ENCODE measurements at places on chromosomes 12 and 14. TPM values are rescaled to one million over a fixed set of nuclear protein-coding genes. Genes with fewer than 3 reads are reported as not detected.

DNA sequence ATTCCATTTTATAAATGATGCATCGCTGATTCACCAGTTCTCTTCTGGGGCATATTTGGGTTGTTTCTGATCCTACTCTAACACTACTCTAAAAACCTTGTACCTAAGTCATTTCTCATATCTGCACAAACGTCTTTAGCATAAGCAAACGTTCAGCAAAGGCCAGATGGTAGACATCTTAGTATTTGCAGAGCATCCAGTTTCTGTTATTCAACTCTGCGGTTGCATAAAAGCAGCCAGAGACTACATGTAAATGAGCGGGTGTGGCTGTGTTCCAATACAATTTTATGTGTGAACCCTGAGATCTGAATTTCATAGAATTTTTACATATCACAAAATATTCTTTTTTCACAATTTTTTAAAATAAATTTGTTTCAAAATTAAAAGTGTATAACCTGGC, 22.8 kb upstream of the MMP17 start:
- H3K27ac ChIP-seq: no peak overlapping the region
- H3K4me1 ChIP-seq: no peaks in the 10 kb centered on the region
- H3K27me3 ChIP-seq: no peaks in the 10 kb centered on the region
- no peaks in the 10 kb centered on the region for H3K36me3 ChIP-seq
- DNase-seq: no peak

DNA sequence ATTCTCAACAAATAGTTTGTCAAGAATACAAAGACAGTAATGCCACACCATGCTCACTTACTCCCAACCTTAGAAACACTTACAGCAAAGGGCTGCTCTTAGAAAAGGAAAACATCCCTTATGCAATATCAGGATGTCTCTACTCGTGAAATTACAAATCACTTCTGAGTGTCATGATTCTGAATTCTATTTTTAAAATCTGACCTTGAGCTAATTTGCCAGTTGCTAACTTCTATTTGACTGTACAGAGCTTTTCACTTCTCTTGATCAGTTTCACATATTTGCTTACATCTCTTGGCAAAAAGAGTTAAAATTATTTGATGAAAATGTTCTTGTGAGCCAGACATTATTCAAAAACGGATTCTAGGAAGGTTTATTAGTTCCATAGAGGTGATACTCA, 136.7 kb upstream of the SLC35F4 start:
- no peak overlapping the region for H3K4me3 ChIP-seq
- H3K36me3 ChIP-seq: no peaks in the 10 kb centered on the region
- DNase-seq: no peak

DNA sequence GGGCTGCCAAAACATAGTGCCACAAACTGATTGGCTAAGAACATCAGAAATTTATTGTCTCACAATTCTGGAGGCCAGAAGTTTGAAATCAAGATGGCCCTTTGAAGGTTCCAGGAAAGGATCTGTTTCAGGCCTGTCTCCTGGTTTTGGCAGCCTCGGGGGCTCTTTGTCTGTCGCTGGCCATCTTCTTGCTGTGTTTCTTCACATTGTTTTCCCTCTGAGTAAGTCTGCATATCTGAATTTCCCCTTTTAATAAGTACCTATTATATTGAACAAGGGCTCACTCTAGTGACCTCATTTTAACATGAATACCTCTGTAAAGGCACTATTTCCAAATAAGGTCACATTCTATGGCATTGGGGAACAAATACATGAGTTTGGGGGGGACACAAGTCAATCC, 467.1 kb upstream of the MGAT4C start:
- no peak overlapping the region for H3K27ac ChIP-seq
- H3K27me3 ChIP-seq: no peaks in the 10 kb centered on the region
- no peak for DNase-seq
- no peak overlapping the region for H3K4me3 ChIP-seq
- H3K4me1 ChIP-seq: no peaks in the 10 kb centered on the region

DNA sequence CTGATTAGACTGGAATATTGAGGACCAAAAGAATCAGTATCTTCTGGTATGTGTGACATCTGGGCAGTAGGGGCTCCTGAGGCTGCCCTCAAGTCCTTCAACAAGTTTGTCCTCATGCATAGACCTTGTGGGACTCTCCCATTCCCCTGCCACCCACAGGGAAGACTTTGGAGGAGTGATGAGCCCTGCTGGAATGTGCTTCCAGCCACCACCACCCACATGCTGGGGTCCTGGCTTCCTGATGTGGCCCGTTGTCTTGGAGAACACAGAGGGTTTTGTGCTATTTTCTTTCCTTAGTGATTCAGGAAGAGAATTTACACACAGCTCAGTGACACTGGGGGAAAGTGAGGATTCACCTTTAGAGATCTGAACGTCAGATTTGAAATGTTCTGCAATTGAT, 29.2 kb upstream of the SEL1L start:
- DNase-seq: no peak
- H3K4me3 ChIP-seq: no peak overlapping the region
- H3K27ac ChIP-seq: no peak overlapping the region
- H3K4me1 ChIP-seq: no peaks in the 10 kb centered on the region
- H3K27me3 ChIP-seq: no peaks in the 10 kb centered on the region
- no peaks in the 10 kb centered on the region for H3K36me3 ChIP-seq

DNA sequence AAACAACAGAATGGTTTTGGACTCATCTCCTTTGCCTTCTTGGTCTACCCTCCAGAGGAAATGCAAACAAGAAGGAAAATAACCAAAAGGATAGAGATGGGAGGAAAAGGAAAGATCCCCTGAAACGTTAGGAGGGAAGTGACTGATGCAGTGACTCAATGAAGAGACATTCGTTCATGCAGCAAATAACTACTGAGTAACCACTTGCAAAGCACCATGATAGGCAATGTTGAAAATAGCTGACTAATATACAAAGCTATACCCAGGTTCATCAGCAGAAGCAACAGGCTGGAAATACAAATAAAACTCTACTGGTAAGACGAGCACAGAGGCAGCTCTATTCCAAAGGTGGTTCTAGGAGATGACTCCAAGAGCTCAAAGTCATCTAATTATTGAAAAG, 41.8 kb downstream of the R3HDM2 start:
- no peak overlapping the region for H3K27ac ChIP-seq
- H3K4me3 ChIP-seq: no peak overlapping the region
- H3K36me3 ChIP-seq: no peaks in the 10 kb centered on the region

- H3K27me3 ChIP-seq: no peaks in the 10 kb centered on the region
- no peaks in the 10 kb centered on the region for H3K36me3 ChIP-seq
- H3K4me1 ChIP-seq: no peaks in the 10 kb centered on the region
- no peak overlapping the region for H3K4me3 ChIP-seq
- no peak overlapping the region for H3K27ac ChIP-seq
These were observed 618.6 kb downstream of the AACS start for GRCh38 chr12:125683748-125684381.

DNA sequence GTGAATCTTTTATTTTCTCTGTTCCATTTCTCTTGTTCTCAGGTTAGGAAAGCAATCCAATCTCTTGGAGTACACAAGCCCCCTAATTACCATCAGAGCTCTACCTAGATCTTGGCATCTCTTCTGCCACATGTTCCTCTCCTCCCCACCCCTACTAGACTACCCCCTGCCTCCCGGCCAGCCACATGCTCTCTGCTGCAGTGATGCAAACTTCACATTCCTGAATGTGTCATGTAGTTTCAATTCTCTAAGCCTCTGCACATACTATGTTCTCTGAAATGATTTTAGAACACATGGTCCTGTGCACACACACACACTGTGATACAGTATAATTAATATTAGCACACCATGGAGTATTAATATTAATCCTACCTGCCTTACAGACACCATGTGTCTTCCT, 104.6 kb downstream of the EFCAB11 start:
- no peak overlapping the region for H3K27ac ChIP-seq
- no peak for DNase-seq

DNA sequence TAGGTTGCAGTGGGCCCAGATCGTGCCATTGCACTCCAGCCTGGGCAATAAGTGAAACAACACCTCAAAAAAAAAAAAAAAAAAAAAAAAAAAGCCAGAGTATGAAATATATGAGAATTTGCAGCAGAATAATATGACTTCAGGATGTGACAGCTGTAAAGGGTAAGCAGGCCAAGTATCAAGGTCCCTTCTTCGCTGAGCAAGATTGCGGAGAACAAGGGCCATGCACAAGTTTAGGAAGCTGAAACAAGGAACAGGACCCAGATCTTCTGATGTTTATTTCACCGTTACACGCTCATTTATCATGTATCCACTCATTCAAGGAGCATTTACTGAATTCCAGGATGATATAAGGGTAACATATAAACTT, 659 bp upstream of the FOXJ2 start:
- peak overlapping the region; percentile 20 for H3K27ac ChIP-seq
- no peak for DNase-seq
- peak overlapping the region; percentile 93 for H3K4me3 ChIP-seq
- no peaks in the 10 kb centered on the region for H3K36me3 ChIP-seq
- no peaks in the 10 kb centered on the region for H3K27me3 ChIP-seq

DNA sequence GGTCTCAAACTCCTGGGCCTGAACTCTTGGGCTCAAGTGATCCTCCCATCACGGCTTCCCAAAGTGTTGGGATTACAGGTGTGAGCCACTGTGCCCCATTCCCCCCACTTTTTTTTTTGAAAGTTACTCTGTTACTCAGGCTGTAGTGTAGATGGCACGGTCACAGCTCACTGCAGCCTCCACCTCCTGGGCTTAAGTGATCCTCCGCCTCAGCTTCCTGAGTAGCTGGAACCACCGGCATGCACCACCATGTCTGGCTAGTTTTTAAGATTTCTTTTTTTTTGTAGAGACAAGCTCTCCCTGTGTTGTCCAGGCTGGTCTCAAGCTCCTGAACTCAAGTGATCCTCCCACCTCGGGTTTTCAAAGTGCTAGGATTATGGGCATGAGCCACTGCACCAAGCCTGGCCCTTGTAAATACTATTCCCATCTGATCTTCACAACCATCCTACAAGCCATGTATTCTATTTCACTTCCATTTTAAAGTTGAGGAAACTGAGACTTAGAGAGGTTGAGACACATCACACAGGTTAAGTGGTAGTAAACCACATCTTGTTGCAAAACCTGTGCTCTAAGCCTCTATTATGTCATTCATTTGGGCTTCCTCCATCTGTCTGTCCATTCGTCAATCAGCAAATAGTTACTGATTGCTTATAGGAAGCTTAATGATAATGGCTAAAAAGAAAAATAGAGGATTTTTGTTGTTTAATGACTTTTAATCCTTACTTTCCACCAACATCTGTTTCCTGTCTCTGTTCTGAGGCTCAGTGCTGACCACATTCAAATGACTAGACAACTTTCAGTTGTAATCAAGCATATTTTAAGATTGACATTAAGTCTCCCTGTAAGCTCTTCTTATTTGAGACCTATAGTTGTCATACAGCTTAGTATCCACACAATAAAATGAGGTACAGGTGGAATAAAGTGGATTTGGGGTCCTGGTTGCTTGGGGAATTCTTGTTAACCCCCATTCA, 9.2 kb downstream of the ASCL4 start:
- H3K4me3 ChIP-seq: no peak overlapping the region
- peaks cover 26% of the 10 kb centered on the region for H3K4me1 ChIP-seq
- no peaks in the 10 kb centered on the region for H3K36me3 ChIP-seq
- no peak overlapping the region for H3K27ac ChIP-seq
- H3K27me3 ChIP-seq: no peaks in the 10 kb centered on the region

GRCh38 chr12:65728455-65728847, 95.8 kb upstream of the HMGA2 start:
- H3K4me3 ChIP-seq: no peak overlapping the region
- H3K27ac ChIP-seq: no peak overlapping the region
- no peaks in the 10 kb centered on the region for H3K36me3 ChIP-seq
- no peaks in the 10 kb centered on the region for H3K27me3 ChIP-seq
- no peaks in the 10 kb centered on the region for H3K4me1 ChIP-seq

GRCh38 chr14:87008965-87009364, 984.0 kb downstream of the GALC start:
- no peaks in the 10 kb centered on the region for H3K36me3 ChIP-seq
- no peak overlapping the region for H3K4me3 ChIP-seq
- no peak overlapping the region for H3K27ac ChIP-seq
- no peaks in the 10 kb centered on the region for H3K4me1 ChIP-seq
- DNase-seq: no peak

GRCh38 chr14:54127526-54127925, 170.9 kb upstream of the BMP4 start:
- H3K27ac ChIP-seq: no peak overlapping the region
- H3K4me3 ChIP-seq: no peak overlapping the region
- H3K36me3 ChIP-seq: no peaks in the 10 kb centered on the region
- DNase-seq: no peak
- no peaks in the 10 kb centered on the region for H3K4me1 ChIP-seq
- no peaks in the 10 kb centered on the region for H3K27me3 ChIP-seq

DNA sequence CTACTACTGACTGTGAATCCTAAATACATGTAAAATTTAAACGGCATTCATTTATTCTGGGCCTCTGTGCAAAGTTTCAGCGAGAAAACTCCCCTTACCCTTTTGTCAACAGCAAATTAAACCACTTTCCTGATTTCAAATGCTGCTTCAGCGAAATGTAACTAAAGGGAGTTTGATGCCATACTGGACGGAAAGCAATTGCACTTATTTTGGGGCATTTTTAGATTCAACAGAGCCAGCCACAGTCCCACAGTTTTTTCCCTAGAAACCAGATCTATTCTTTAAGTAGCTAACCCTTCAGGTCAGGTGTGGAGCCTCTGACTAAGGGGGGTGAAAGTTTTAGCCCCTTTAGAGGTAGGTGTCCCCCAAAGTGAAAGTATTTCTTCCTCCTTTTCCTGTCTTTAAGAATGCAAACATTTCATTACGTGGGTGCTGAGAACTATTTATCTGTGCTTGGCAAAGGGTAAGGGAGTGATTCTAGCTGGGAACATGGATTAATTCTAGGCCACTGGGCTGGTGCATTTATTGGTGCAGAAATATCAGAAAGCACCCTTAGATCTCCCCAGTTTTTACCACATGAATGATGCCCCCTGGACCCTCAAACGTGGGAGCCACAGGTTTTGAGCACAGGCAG, 72.7 kb downstream of the SPTB start:
- DNase-seq: no peak
- H3K4me3 ChIP-seq: no peak overlapping the region
- H3K36me3 ChIP-seq: no peaks in the 10 kb centered on the region
- H3K4me1 ChIP-seq: no peaks in the 10 kb centered on the region

MMP17 gene
- total RNA-seq: 3.6 TPM

NPAS3 gene
- total RNA-seq: not detected

RNFT2 gene
- 10.5 TPM for total RNA-seq

ZNF891 gene
- 2.3 TPM for total RNA-seq

KRT75 gene
- total RNA-seq: not detected

POTEG gene
- not detected for total RNA-seq

Measured in Caco-2 (cell line).